ENCODE measurements at places on chromosomes 1 and 21. TPM values are rescaled to one million over a fixed set of nuclear protein-coding genes. Genes with fewer than 3 reads are reported as not detected.

Gene COL8A2
- total RNA-seq = 1.6 TPM

Gene RAB25
- not detected for total RNA-seq

Gene CCDC17
- total RNA-seq = 0.22 TPM

Gene ECM1
- total RNA-seq = under 0.01 TPM

Gene B3GALT2
- total RNA-seq = 3.7 TPM

Gene PADI4
- total RNA-seq = not detected

Gene KIAA0040
- 11.6 TPM for total RNA-seq

Gene TNFSF18
- 50.3 TPM for total RNA-seq

Gene C1orf185
- not detected for total RNA-seq

Gene DISC1
- total RNA-seq = 4.1 TPM

Gene KLHDC8A
- not detected for total RNA-seq

Measured in lung microvascular endothelial cell (primary cell).